ENCODE measurements at places on chromosomes 4 and X.

DNA sequence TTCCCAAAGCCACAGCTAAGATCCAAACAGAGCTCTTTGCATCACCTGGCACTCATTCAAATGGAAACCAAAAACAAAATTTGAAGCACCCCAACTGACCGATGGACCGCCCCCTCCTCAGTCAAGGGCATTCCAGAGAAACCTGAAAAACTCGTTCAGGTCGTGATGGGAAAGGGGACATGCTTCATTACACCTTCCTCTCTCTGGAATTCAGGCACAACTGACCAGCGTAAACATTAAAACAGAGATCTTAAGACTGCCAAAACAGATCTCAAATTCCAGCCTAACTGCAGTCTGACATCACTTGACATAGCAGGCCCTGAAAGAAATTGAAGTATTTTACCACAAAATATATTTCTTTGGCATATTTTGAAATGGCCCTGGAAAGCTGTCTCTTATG is 28.5 kb downstream of the PTTG2 start:
- DNase-seq = no peak

- no peak for DNase-seq
Measured at GRCh38 chr4:179927473-179927872, 2315.7 kb upstream of the TENM3 start.

- no peak for DNase-seq
Measured at GRCh38 chr4:186724058-186724863, 605 bp upstream of the FAT1 start.

DNA sequence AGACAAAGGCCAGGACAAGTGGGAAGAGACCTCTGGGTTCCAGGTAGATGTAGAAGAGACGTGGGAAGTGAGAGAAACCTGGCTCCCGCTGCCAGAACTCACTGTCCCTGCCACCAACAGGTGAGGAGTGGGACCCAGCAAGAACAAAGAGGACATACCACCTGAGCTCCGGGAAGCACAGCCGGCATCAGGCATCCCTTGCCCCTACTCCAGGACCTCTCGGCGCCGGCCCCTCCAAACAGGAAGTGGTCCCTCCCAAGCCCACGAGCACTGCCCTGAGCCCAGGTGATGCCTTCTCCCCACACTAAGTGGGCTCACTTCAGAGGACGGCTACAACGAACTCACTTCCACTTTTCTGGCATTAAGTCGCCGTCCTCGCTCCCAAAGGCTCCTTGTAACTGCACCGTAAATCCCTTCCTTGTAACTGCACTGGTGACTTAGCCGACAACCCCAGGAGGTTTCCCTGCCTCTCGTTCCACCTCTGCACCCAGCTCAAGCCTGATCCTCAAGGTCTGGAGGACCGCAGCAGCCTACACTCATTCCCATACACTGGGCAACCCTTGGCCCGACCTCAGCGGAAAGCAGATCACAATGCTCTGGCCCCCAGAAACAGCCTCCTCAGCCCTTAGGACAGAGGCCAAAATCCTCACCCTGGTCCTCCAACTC is 8.8 kb downstream of the FAM53A start:
- no peak for DNase-seq

DNA sequence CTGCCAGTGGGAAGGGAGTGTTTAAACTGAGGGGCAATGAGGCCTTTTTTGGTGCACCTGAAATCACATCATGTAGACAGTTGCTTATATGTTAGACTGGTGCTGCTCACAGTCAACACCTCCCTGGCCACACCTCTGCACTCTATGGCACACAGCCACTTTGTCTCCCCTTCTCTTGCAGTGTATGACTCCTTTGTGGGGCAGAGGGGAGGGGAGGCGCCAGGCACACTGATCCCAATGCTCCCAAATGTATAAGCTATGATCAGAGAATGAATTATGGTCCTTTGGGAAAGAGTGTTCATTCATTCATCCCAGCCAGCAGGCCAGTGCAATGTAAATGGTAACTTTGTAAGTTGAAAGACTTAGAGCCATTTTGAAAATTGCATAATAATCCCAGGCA is 4.6 kb upstream of the GPC3 start:
- DNase-seq = no peak

DNA sequence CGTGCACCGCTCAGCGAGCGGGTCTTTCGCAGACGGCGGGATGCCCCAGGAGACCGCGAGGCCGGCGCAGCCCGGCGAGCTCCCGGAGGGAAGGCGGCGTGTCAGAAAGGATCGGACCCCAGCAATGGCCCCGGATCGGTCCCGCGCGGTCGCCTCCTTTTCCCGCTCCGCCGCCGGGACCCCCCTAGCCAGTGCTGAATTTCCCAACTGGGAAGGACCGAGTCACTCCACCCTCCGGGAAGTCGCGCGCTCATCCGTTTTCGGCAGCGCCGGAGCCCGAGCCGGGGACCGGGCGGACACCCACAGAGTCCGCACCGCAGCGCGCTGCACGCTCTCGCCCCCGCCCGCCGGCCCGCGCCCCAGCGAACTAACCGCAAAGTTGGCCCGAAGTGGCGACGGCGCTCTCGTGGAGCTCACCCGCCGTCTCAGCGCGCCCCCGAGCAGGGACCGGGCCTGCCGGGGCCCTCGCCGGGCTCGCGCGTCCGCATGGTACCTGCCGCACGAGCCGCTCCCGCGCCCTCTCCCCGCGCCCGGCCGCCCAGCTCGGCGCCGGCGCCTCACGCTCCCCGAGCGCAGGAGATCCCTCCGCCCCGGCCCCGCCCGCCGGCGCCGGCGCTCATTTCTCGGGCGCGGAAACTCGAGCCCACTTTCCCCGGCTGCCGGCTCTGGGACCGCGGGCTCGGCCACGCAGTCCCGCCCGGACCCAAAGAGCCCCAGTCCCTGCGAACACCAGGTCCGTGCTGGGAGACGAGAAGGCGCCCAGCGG is at the start of gene FAT1:
Gene FAT1 (minus strand): TSS at position 565 of the 766 bp plus-strand sequence. CDS start 14,029 bp downstream, outside the sequence.
- DNase-seq = no peak

DNA sequence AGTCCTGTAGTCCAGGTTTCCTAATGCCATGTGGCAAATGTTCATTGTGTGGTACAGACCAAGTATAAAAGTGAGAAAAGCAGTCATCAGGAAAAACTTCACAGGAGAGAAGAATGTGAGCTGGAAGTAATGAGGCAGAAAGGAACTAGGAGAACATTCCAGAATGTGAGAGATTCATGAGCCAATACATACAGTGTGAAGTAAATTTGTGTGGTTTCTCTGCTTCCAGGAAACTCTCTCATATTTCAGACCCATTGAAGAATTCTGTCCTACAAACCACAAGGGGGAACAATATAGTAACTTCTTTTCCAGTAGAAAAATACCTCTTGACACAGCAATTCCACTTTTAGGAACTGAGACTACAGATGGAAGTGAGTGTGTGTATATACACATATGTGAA is 136.5 kb downstream of the RNF150 start:
- no peak for DNase-seq

DNA sequence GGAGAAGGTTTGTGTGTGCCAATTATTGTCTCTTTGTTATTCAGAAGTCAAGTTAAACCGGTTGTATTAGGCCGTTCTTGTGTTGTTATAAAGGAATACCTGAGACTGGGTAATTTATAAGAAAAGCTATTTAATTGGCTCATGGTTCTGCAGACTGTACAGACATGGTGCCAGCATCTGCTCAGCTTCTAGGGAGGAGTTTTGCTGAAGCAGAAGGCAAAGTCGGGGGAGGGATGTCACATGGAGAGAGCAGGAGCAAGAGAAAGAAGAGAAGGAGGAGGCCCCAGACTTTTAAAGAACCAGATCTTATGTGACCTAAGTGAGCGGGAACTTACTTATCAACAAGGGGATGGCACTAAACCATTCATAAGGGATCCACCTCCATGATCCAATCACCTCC is 349.3 kb upstream of the PCDH18 start:
- DNase-seq = no peak

DNA sequence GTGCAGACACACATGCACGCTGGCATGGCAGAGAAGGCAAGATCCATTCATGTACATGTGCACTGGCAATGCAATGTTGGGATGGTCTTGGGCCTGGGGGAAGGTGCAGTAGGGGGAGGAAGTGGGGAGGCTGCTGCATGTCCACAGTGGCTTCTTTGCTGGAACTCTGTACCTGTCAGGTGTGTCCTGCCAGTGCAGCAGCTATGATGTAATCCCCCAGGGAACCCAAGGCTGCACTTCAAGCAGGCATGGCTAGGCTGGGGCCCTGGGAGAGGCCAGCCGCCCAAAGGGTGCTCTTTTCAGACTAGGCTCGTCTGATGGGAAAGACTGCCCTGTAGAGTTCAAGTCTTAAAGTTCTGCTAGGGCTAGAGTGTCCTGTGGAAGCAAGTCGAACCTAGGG is 1304.0 kb downstream of the FAM133A start:
- no peak for DNase-seq

DNA sequence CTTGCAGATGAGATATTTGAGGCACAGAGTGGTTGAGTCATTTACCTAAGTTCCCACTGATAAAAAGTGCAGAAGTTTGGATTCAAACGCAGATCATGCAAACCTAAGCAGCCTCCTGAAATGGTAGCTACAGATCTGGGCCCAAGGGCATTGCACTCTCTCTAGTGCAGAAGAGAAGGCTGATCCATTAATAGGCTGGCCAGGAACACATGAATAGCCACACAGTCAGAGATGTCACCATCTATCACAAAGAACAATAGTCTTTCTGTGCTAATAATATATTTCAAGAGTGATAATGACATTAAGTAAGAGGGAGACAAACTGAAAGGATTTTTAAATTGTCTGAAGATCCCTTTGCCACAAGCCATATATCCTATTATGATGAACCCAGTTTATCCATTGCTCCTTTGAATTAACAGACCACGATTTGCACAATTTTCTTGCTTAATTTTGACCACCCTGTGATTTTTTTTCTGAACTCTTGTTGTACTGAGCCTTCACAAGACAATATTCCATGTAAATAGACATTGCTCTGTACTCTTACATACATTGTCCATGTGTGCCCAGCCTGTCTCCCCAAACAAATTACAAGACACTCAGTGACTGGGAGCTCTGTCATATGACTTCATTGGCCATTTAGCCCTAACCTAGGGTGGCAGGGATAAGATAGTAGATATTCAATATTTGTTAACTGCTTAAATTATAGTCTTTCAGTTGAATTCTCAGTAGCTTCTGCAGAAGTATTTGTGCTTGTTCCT is 112.4 kb upstream of the RBPJ start:
- no peak for DNase-seq

DNA sequence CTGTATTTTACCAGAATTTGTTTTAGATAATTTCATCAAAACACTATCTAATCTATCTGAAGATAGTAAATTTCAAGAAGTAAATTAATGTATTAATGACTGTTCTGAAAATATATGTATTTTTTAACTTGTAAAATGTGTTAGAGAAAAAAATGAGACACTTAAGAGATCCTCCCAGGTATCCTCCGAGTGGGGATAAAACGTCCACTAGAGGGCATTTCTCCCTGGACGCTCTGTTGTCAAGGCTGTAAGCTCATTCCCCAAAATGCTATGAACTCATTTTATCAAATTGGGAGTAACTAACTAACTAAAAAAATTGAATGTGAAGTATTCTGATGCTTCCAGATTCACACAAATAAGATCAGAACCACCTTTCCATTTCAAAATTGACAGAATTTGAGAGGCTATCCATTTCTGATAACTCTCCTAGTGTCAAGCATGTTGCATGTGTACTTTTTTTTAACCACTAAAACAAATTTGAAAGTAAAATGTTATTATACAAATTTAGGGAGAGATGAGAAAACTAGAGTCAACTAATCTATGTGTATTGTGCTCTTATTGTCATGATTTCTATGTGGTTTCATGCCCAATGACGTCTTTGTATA is 337.3 kb upstream of the HS3ST1 start:
- no peak for DNase-seq

GRCh38 chr4:113882668-113883067 is 96.8 kb downstream of the ARSJ start:
- no peak for DNase-seq

Data from activated CD8-positive, alpha-beta memory T cell treated with anti-CD3 and anti-CD28 coated beads for 1 hour (primary cell).